Effector CD4-positive, alpha-beta T cell (primary cell): ENCODE measurements at places on chromosomes 11 and 22.

GRCh38 chr22:30680991-30681770, 13.5 kb upstream of the OSBP2 start:
- no peak for DNase-seq

- DNase-seq: no peak
These were observed 125.6 kb upstream of the SLC5A12 start for GRCh38 chr11:26847459-26847858.

DNA sequence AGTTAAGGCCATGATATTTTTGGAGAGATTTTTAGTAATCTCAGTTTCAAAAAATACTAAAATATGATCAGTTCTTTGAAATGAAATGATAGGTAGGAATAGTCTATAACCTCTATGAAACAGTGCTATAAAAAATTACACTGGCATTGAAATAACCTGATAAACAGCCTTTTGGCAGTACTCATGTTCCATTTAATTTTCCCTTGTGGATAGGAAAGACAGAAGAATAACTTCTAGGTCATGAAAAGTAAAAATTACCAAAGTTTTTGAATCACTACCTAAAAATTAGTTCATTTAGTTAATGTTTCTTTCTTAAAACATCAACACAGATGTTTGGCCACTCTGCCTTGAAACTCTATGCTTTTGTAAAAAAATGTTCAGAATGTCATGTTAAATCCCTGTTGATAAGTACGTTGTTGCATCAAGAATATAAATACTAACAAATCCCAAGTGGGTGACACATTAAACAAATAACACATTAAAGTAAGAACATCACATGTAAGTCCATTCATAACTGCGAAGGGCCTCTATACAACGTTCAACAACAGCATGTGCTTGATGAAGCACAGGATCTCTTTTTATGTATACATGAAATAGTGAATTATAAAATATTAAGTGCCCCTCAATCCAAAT, 290.2 kb downstream of the SWAP70 start:
- DNase-seq: no peak

GRCh38 chr11:4044976-4045646, 49.5 kb upstream of the RRM1 start:
- no peak for DNase-seq

DNA sequence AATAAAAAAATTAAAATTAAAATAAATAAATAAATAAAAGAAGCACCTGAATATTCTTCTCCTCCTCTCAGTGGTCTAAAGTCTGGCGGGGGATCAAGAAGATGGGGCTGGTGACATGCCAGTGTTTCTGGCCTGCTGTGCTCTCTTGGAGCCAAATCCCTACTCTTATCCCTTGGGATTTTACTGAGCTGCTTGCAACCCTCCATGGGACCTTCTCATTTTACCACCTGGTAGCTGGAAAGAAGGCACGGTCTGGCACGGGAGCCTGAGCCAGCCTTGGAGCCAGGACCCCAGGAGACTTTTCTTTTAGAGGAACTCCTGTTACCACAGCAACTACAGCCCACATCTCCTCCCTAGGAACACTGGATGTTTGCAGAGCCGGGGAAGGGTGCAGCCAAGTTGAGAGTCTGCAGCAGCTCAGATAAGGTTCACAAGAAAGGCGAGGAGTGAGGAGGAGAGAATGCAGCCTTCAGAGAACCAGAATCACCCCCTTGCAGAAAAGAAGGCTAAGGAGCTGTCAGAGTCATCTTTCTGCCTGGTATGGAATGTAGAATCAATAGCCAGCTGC, 21.4 kb downstream of the CD6 start:
- no peak for DNase-seq

- DNase-seq: no peak
These were observed 20.0 kb upstream of the SYT12 start for GRCh38 chr11:67002921-67003411.

GRCh38 chr11:78957476-78958245, 383.0 kb upstream of the NARS2 start:
- no peak for DNase-seq

DNA sequence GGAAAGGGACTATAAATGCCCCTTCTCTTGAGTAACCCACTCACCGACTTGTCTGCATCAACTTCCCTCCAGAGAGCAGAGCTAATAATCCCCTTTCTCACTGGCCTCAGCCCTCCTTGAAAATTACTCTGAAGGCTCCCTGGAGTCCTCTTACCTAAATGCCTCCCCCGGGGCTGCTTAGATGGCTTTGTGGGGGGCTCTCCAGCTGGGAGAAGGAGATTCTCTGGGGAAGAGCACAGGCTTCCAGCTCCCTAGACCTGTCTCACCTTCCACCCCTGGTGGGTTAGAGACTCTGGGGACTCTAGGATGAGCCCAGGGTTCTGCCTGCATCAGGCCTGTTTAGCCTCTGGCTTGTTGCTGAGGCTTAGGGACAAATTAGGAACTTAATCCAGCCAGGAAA, 39.8 kb downstream of the MIAT start:
- DNase-seq: no peak

GRCh38 chr11:119912229-119912628, 183.2 kb upstream of the NECTIN1 start:
- DNase-seq: no peak

DNA sequence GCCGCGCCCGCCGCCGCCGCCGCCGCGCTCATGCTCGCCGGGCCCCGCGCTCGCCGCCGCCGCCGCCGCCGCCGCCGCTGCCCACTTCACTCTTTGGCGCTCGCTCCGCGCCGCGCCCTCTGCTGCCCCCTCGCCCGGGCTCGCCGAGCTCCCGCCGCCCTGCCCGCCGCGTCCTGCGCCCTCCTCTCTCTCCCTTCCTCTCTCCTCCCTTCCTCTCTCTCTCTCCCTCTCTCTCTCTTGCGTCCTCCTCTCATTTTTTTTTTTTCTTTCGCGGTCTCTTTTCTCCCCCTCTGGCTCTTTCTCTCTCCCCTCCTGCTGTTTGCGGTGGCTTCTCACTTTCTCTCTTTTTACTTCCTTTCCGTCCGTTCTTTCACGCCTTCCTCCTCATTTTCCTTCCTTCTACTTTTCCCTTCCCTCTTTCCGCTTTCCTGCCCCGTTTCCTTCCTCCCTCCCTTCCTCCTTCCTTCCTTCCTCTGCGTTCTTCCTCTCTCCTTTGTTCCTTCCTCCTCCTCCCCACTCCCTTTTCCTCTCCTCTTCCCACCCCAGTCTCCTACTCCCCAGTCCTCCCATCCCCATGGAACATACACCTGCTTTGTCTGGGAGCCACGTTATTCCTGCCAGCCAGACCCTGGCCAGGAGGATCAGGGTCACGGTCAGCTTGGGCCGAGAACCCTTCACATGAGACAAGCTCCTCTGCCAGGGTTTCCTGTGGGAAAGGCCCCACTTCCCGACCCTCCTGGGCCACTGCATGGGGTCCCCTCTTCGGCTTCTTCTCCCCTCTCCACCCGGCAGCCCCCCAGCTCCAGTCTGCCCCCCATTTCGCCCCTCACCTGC, 19.3 kb upstream of the SHISAL1 start:
- no peak for DNase-seq

GRCh38 chr22:33421859-33422258, 363.7 kb upstream of the SYN3 start:
- DNase-seq: no peak

DNA sequence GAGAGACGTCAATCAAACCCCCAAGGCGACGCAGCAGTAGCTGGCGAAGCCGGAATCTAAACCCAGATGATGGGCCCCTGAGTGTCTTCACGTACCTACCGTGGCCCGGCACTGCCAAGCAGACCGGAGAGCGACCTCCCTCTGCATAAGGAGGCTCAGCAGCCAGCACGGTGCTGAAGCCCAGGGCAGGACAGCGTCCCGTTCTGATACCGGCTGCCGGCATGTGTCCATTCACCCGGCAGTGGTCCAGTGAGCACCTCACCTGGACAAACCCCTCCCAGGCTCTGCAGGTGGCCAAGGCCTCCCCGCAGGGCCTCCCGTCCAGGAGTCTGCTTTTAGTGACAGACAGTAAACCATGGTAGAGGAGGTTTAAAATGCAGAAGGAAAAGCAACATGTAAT, 142.0 kb downstream of the BRD1 start:
- no peak for DNase-seq

DNA sequence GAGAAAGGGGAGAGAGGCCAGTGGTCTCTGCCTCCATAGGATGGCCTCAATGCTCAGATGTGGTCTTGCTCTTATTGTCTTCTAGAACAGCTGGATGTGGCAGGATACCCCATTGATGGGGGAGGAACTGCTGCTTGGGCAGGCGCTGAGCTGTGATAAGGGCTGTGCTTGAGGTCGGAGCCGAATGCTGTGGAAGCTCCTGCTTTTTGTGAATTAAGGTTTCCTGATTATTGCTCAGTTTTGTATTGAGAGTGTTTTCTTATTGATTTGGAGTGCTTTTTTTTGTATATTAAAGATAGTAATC, 57.2 kb downstream of the CABIN1 start:
- no peak for DNase-seq

DNA sequence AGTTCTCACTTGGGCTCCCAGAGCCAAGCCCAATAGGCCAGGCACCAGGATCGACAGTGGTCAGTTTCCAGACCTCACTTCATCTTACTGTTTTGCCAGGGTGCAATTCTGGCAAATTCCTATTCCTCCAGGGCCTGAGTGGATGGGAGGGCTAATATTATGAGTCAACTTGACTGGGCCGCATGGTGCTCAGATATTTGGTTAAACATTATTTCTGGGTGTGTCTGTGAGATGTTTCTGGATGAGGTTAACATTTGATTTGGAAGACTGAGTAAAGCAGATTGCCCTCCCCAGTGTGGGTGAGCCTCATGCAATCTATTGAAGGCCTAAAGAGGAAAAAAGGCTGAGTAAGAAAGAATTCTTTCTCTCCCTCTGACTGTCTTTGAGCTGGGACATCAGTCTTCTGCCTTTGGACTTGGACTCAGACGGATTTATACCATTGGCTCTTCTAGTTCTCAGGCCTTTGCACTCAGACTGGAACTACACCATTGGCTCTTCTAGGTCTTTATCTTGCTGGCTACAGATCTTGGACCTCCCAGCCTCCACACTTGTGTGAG, 132.9 kb upstream of the ZBED5 start:
- DNase-seq: no peak

GRCh38 chr22:44951510-44951816, 58.3 kb downstream of the PHF21B start:
- no peak for DNase-seq

- DNase-seq: no peak
These were observed 182.8 kb downstream of the C11orf87 start for GRCh38 chr11:109604481-109605400.

GRCh38 chr11:106306942-106307341, 229.5 kb downstream of the AASDHPPT start:
- DNase-seq: no peak

DNA sequence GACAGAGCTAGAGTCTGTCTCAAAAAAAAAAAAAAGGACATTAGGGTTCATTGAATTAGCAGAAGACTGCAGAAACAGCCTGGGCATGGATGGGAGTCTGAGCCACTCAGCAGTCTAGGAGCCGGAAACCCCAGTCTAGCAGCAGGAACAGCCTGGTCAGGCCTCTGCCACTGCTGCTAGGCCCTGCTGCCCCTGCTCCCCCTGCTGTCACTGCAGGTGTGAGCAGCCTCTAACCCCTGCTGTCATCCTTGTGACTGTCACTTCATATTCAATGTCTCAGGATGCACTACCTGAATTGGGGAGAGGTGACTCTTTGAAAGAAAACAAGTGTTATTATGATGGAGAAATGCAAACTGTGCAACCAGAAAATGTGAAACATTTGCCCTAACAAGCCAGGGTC, 7.0 kb upstream of the DDX17 start:
- no peak for DNase-seq

DNA sequence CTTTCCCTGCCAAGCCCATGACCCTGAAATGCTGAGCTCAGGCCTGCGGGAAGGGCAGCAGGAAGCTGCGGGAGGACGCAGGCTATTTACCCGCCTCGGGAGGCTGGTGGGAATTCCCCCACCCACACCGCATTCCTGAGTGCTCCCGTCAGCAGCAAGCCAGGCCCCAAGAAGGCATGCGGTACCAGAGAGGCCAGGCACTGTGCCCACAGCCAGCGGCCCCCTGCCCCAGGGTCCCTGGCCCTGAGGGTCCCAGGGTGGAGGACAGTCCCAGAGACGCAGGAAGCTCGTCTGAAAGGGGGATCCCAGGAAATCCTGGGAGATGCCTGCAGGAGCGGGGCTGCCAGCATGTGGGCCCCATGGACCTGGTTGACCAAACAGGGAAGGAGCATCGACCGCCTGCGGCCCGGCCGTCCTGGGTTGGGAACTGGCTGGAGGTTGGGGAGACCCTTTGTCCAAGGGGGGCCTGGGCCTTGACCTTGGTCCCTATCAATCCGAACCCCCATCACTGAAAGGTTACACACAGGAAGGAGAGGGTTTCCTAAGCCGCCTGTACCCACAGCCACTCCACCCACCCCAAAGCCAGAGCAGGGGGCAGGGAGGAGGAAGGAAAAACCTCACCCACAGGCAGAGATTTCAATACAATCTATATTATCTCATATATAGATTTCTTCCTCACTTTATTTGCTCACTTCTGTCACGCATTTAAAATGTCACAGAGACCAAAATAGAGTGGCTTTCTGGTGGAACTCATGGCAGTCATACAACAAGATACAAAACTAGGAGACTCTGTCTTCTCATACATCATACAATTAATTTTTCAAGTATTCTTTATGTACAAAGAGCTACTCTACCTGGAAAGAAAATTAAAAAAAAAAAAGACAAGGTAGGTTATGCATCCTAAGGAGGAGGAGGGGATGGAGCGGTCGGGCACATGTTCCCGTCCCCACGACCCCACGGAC, 17.1 kb downstream of the MAFF start:
- DNase-seq: peak; percentile 38

DNA sequence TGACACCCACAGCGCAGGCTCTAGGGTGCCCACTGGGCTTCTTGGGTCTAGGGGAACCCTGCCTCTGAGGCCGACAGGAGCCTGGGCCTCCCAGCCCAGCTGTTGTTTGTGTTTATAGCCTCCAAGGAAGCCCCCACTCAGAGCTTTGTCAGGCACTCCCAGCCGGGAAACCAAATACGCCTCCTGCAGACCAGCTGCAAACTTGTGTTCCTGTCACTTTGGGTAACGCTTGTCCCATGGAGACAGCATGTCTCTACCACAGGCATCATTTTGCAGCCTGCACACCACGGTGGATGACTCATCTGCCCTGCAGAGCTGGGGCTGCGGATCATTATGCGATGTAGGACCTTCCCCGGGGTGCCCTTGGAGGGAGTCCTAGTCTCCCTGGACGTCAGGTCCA, 40.6 kb upstream of the CRYBB3 start:
- no peak for DNase-seq
